ENCODE measurements at places on chromosomes 11 and 22. TPM values are rescaled to one million over a fixed set of nuclear protein-coding genes. Genes with fewer than 3 reads are reported as not detected.
A peak's percentile ranks its signal among the peaks of the same experiment; 100 is the strongest.

DNA sequence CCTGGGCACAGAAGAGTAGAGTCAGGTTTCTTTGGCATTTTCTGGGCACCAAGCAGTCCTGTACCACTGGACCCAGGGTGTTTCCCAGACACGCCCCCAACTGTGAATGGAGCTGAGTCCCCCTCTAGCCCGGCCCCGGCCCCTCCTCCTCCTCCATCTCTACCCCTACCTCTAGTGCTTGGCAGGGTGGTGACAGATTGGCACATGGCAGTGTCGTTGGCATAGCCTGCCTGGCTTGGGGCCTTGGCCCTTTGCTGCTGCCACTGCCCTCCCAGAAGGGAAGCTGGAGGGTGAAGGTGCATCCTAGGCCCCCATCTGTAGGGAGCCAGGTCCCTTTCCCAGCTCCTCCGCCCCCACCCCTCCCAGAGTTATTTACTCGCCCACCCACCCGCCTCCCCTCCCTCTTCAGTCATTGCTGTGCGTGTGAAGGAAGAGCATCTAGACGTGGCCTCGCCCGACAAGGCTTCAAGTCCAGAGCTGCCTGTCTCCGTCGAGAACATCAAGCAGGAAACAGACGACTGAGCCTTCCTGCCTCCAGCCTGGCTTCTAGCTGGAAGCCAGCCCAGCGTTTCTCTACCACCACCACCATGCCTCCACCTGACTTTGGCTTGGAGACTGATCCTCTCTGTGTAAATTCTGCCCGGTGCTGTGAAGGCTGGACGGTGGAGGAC is 10.9 kb downstream of the CHADL start:
- no peak overlapping the region for H3K4me3 ChIP-seq
- H3K27me3 ChIP-seq, result no peaks in the 10 kb centered on the region
- no peak for DNase-seq
- peak overlapping the region; percentile 16 for H3K27ac ChIP-seq
- peaks cover 57% of the 10 kb centered on the region for H3K36me3 ChIP-seq
- peaks cover 16% of the 10 kb centered on the region for H3K4me1 ChIP-seq

MS4A15 gene
- 13.4 TPM for total RNA-seq

RAB3IL1 gene
- 13.3 TPM for total RNA-seq

MRGPRF gene
- total RNA-seq, result 22.6 TPM

All from left lung (tissue), 14 donors.